A549 treated with dexamethasone at 1 μM for 4 hours (cell line): ENCODE measurements at places on chromosomes 4 and X. TPM values are rescaled to one million over a fixed set of nuclear protein-coding genes. Genes with fewer than 3 reads are reported as not detected.

NEIL3 gene
- total RNA-seq = 6.8 to 9.2 TPM (median 8.9 TPM) in 5 replicates

GIMD1 gene
- total RNA-seq = not detected in 5 replicates

CAPN6 gene
- 0.02 TPM in 1 of 5 replicates, not detected in the others for total RNA-seq

TRPC5OS gene
- not detected in 5 replicates for total RNA-seq

VCX2 gene
- total RNA-seq = not detected in 5 replicates

OCIAD1 gene
- total RNA-seq = 124 to 177 TPM (median 130 TPM) in 5 replicates
